ENCODE measurements at places on chromosomes 5 and 9.
A peak's percentile ranks its signal among the peaks of the same experiment; 100 is the strongest.

GRCh38 chr5:179207920-179208705, 137.1 kb downstream of the ADAMTS2 start:
- DNase-seq, result no peak

DNA sequence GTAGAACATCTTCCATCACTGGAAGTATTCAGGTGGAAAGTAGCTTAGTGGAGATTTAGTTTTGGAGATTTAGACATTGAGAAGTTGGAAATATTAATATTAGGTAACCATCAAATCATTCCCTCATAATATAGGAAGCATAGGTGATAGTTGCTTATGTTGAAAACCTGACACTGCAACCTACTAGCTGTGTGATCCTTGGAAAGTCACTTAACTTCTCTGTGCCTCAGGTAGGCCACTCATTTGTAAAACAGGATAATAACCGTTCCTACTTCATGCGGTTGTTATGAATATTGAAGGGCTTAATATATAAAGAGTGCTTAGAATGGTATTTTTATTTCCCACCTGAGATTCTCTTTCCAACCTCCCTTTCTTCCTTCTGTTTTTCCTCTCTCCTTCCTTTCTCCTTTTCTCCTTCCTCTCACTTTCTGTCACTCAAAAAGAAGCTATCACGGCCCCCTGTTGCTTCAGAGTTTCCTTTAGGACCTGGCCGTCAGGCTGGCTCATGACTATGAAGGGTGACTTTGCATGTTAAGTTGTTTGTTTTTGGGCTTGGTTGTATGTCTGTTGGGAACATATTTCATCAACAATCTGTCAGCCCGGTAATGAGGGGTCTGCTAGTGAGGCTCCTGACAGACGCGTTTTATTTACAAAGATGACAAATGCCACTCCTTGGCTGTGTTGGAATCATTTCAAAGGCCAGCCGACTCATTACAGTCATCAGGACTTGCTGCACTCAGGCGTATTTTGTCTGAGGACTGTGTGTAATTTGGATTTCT, 31.0 kb downstream of the DOCK2 start:
- DNase-seq, result no peak

GRCh38 chr5:114056185-114056538, 305.7 kb upstream of the KCNN2 start:
- DNase-seq, result no peak

GRCh38 chr9:89810431-89810830, 205.6 kb downstream of the GADD45G start:
- no peak for DNase-seq

DNA sequence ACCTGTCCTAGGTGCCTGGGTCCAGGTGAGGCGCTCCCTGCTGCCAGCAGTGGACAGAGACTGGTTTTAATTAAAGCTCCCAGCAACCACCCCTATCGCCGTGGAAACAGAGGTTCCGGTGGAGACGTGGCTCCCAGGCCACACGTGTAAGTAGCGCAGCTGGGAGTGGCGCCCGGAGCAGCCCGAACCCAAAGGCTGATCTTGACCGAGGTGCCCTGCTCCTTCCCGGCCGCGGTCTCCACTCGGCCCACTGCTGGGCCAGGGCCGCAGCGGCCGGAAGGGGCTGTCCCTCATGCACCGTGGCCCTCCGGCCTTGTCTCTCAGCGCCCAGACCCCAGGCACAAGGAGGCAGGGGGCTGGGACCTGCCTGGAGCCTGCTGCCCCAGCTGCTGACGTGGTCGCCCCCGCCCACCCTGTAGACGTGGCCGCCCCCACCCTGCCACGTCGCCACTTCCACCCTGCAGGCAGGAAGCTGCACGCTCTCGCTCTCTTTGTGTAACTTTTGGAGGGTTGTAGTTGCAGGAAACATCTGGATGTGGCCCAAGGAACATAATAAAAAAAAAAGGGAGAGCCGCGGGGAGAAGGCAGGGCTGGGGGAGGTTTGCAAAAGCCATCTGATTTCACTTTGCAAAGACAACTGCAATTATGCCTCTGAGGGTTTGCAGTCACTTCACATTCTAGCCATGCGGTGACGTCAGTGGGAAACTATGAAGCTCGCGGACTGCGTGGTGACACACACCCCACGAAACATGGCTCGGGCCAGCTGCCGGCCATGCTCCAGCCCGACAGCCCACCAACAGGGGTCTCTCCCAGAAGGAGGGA, 129.9 kb downstream of the RXRA start:
- peak; percentile 90 for DNase-seq

GRCh38 chr9:125507226-125507625, 199.8 kb downstream of the MAPKAP1 start:
- no peak for DNase-seq

- no peak for DNase-seq
Measured at GRCh38 chr5:35284364-35284763, 54.1 kb upstream of the PRLR start.

GRCh38 chr9:27768781-27769180, 195.5 kb upstream of the C9orf72 start:
- DNase-seq, result no peak

- no peak for DNase-seq
Measured at GRCh38 chr5:160846642-160847041, 5.4 kb downstream of the ATP10B start.

DNA sequence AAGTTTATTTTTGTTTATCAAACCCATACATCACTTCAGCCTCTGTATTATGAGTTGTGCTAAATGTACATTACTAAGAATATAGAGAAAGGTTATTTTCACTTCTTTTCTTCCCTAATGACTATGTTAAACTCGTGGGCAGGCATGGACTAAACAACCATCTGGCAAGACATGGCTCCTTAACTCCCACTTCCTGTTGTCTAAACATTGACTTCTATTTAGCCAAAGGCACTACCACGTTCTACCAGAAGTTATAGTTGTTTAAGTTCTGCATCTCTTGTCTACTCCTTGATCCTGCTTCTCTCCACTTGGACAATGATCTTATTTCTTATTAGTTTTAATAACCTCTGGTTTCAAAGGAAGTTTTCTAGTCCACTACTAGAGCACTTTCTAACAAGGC, 136.1 kb downstream of the MACIR start:
- peak; percentile 9 for DNase-seq

GRCh38 chr5:178993236-178993765, 1.8 kb downstream of the GRM6 start:
- DNase-seq, result no peak

DNA sequence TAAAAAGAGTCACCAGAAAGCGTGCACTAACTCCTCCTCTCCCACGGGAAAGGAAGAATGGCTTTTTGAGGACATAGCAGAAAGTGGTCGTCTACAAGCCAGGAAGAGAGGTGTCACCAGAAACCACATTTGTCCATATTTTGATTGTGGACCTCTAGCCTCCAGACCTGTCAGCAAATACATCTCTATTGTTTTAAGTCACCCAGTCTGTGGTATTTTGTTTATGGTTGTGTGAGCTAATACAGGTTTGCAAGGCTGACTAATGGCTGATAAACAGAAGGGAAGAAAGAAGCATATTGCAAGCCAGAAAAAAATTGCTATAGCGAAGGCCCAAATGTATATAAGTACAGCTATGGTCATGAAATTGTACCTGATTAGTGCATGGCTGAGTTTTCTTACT, 21.4 kb downstream of the WDR70 start:
- no peak for DNase-seq

DNA sequence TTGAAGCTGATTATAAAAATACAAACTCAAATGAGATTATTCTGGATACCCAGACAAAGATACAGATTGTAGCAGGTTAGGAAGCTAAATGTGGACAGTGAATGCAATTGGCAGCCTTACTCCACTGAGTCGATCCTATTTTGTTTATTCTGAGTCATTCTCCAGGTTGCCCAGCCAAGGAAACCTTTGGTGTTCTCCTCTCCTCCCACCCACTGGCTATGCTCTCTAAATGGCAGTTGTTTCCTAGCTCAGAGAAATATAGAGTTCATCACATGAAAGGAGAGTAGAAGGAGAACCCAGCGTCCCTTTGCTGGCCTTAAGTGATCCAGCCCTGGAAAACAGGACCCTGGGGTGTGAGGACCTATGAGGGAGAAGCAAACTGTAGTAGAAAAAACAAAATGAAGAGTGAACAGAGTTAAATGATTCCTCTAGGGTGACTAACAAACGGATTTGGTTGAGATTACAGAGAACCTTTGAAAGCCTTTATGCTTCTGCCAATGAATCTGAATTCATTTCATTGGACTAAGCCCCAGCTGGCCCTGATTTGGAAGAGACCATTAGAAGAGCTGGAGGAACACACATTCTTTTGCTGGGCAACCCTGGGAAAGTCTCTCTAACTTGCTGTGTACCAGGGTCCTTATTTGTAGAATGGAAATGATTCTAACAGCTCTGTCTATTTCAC, 95.1 kb downstream of the BRINP1 start:
- DNase-seq, result no peak

GRCh38 chr9:98916660-98917059, 27.0 kb upstream of the COL15A1 start:
- DNase-seq, result no peak

DNA sequence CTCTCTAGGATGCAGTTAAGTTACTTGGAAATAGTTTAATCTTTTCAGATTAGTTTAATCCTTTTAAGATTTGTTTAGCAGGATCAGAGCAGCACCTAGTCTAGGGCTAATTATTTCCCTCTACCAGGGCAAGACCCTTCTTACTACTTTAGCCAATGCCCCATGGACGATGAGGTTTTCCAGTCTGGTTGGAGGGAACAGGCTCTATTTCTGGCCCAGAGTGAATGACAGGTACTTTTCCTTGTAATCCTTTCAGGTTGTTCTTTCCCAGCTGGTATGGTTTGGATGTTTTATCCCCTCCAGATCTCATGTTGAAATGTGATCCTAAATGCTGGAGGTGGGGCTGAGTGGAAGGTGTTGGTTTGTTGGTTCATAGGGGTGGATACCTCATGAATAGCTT, 27.2 kb downstream of the PTTG1 start:
- no peak for DNase-seq

GRCh38 chr5:131757830-131758519, 38.8 kb downstream of the FNIP1 start:
- no peak for DNase-seq

DNA sequence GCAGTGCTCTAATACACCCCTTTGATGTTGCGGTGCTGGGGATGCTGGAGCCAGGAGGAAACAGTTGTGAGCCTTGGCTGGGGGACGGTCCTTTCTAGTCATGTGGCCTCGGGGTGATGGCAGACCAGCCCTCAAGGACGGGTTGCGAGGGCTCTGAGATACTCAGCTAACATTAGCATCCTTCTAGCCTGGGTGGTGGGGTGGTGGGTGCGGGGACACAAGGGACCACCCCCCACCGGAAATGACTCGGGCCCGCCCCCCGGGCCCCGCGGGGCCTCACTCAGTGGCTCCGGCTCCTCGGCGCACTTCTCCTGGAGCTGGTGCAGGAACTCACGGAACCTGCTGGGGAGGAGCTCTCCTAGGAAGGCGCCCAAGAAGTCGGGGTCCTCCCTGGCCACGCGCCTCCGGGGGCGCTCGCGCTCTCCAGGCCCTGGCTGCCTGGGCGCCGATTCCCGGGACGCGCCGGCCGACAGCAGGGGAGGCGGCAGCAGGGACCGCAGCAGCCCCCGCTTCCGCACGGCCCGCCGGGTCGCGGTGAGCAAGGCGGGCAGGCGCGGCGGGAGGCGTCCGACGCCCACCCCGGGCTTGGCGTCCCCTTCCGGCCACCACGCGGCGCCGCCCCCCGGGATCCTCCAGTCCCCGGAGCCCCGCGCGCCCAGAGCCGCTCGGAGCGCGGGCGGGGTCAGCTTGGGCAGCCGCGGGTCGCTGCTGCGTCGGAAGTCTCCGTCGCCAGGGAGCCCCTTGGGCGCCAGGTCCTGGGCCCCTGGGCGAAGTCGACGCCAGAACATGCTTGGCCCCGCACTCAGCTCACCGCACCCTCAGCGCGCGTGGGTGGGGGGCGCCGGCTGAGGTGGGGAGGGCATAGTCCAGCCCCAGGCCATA, 873 bp downstream of the C9orf50 start:
- DNase-seq, result peak; percentile 37

GRCh38 chr9:14992516-14992915, 82.3 kb upstream of the FREM1 start:
- no peak for DNase-seq

DNA sequence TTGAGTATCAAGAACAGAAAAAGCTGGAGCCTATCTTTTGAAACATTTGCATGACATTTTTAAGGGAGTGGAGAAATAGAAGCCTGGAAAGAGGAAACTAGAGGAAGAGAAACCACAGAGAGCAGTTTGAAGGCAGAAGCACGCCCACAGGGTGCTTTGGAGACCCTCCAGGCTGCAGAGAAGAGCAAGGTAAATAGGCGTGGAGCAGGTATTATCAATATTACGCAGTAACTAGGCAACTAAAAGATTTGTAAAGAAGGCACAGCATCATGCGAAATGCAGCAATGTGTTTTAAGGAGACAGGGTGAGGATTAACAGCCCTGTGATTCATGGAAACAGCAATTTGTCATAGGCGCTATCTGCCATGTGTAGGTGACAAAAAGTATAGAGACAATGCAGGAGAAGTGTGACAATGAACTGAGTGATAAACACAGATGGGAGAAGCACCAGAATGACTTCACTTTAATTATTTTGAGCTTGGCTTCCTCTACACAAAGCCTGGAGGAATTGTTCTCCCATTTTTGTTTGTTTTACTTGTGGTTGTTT, 281.2 kb downstream of the BRINP1 start:
- no peak for DNase-seq

DNA sequence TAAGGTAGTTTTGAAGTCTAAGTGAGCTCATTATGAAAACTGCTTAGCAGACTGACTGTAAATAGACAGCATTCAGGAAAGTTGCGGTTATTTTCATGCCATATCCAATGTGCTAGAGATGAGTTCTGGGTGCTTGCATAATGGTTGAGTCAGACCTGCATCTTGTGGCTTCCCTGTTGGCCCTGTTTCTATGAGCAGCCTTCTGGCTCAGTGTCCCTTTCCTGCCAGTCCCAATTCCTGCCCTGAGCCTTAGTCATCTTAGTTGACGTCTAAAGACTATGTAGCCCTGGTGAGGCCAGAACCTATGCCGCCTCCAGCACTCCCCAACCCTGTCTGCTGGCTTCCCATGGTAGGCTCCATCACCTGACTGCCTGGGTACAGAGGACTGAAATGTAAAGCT, 76.3 kb upstream of the TNFSF8 start:
- DNase-seq, result peak; percentile 97

- peak; percentile 81 for DNase-seq
Measured at GRCh38 chr5:175652741-175653663, 4.9 kb upstream of the HRH2 start.

DNA sequence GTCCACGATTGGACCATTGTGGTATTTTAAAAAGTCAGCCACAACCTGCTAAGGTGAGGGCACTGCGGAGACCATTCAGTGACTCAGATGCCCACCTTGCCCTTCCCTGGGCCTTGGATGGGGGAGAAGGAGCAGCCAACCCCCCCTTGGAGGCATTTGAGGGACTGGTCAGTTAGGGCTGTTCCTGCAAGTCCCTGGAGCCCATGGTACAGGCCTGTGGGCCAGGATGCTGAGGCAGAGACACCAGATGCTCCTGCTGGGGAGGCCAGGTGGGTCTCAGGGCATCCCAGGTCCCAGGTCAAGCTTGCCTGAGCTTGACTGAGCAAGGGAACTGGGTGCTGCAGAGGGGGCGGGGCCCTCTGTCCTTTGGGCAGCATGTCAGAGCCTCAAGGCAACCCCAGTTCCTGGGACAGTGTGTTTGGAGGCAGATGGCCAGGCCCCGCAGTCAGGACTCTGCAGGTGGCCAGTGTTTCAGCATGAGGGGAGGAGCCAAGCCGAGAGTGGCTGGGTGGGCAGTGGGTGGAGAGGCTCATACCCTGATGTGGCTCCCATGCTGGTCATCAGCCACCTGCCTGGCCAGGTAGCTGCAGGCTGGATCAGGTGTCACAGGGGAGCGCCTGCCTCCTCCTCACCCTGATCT, 27.5 kb downstream of the SLC6A3 start:
- DNase-seq, result no peak

GRCh38 chr5:17256839-17257238, 39.4 kb downstream of the BASP1 start:
- DNase-seq, result no peak

GRCh38 chr5:6719896-6720560, 6.8 kb downstream of the TENT4A start:
- DNase-seq, result no peak

Data from suppressor macrophage treated with lipopolysaccharide for 4 hours (primary cell).